GM13977 (cell line): ENCODE measurements at places on chromosomes 3 and 15.

DNA sequence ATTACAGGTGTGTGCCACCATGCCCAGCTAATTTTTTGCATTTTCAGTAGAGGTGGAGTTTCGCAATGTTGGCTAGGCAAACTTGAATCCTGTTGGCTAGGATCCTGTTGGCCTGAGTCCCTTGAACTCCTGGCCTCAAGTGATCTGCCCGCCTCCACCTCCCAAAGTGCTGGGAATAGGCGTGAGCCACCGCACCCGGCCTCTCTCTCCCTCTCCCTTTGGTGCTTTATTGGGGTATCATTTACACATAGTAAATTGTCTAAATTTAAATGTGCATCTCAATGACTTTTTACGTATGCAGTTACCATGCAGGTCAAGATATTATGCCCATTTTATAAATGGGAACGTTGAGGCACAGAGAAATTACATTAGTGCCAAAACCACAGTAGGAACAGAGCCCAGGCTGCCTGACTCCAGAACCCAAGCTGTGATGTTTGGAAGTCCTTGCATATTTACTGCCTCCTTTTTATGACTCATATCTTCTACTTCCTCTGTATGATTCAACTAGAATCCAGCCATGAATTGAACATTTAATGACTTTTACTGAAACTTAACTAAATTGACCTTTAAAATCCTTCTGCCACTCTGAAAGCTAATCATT, 34.0 kb upstream of the RPP14 start:
- no peak for DNase-seq

DNA sequence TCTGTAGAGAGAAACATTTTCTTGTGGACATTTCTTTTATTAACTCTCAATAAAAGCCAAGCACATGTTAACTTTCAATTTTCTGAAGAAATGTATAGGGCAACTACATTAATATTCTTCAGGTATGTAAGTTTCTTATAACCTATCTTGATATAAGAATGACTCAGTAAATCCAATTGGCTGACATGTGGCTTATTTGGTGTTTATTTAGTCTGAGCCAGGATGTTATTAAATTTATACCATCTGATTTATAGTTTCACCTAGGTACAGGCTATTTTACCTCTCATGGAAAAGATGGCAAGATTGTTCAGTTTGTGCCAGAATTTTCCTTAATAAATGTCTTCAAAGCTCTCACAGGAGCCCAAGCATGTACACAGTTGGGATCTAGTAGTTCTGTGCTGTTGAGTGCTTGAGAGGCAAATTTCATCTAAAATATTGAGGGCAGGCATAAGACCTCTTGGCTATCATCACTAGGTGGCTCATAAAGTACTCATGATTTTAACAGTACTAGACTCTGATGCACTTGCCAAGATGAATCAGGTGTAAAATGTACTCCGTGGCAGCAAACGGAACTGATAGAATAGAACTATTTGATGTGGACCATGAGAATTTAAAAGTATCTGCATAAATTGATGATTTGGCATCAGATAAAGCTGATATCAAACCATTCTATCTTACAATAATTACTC, 631.9 kb downstream of the RBMS3 start:
- no peak for DNase-seq

- DNase-seq, result no peak
Measured at GRCh38 chr3:156604064-156604641, 49.2 kb upstream of the SSR3 start.

GRCh38 chr3:172515130-172515918, 7.9 kb downstream of the TNFSF10 start:
- DNase-seq, result no peak

DNA sequence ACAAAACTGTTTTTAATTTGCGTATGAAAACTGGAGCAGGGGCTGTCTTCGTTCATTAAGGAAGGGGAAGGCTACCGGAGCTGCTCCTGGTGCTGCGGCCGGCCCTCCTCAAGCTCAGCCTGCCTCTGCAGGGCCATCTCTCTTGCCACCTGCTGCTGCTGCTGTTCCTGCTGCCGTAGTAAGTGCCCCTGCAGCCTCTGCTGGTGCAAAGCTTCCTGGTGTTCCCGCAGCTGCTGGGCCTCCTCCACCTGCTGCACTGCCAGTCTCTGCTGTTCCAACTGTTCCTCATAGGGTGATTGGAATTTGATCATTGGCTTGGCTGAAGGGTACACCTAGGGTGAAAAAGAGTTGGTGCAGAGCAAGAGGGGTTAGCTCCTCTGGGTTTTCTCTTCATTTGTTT, 66.0 kb downstream of the GOLIM4 start:
- no peak for DNase-seq

- DNase-seq, result peak; percentile 74
Measured at GRCh38 chr3:141105828-141106628, 54.9 kb downstream of the SPSB4 start.
